ENCODE measurements at places on chromosomes 12 and 14.
A peak's percentile ranks its signal among the peaks of the same experiment; 100 is the strongest.

DNA sequence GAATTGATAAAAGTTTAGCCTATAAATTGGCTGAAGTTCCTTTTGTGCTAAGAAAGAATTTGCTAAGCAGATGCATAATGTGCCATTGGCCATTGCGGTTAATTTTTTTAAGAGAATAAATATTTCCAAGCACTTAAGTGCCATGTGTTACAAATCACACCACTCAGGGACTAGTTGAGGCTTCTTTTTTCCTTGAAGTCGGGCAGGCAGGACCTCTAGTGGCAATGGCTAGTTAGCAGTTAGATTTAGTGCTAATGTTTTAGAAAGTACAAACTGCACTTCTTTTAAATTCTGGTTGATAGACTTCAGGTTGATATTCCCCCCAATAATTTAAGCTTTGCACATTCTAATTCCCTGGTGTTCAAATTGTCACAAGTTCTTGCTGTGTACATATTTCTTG is 294.3 kb downstream of the APAF1 start:
- DNase-seq: peak; percentile 30

DNA sequence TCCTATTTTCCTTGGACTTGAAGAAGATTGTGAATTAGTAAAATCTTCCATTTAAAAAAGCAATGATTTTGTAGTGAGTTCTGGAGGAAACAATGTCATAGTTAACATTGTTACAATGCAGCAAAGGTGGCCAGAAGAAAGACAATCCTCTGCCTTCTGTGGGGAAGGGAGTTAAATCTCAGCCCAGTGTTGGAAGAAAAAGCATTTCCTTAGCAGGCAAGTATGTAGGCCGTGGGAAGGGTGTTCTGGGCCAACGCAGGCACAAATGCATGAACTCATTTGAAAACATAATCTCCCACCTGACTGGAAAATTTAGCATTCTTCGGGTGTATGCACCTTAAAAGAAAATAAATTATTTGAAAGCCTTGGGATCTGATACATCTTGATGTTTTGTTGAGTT is 258.6 kb downstream of the ADAMTS20 start:
- no peak for DNase-seq

DNA sequence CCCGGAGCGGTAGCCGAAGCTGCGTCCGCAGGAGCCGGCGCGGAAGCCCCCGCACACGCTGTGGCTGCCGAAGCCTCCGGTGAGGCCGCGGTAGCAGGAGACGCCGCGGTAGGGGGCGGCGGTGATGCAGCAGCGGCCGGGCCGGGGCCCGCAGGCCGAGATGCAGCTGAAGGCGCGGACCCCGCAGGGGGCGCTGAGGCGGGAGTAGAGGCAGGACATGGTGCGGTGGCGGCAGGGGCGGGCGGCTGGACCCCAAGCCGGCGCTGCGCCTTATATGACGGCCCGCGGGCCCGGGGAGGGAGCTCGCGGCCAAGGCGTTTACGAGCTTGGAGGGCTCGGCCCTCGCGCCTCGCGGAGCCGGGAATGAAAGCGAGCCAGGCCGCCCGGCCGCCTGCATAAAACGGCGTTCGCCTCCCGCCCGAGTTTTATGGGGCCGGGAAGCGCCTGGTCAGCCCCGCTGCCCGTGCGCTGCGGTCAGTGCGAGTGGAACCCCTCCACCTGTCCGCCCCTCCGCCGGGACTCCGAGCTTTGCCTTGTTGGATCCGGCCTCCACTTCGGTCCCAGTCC is 16.0 kb upstream of the KRT86 start:
- DNase-seq: no peak

- DNase-seq: no peak
Measured at GRCh38 chr12:28121899-28122655, 68.2 kb upstream of the CCDC91 start.

DNA sequence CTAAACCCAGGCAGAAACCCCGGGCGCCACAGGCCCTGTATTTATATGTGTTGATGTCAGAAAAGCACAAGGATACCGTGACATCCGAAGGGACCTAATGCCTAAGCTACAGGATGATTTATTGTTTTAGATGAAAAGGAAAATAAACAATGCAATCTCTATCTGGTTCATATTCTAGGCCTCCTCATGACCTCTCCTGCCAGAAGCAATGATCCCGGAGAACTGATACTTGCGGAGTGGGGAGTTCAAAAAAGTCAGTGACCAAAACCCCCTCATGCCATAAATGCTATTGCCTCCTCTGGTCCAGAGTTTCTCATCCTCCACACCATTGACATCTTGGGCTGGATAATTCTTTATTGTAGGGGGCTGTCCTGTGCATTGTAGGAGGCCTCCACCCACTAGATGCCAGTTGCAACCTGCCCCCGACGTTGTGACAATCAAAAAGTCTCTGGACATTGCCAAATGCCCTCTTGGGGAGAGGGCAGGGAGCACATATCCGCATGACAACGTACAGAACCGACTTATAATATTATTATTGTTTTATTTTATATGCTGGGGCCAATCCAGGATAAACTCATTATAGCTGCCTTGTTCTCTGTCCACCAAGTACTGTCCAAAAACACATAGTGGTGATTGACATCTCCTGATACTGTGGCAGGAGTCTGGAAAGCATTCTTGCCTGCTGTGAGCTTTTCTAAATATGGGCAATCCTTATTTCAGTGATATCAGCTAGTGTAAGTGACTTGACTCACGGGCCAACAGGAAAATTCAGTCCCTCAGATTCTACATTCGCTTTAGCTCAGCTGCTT is 1.1 kb upstream of the CSRP2 start:
- DNase-seq: peak; percentile 3

- no peak for DNase-seq
Measured at GRCh38 chr14:95787941-95788340, 74.0 kb upstream of the TCL1A start.

GRCh38 chr12:132771126-132771838 is 9.7 kb upstream of the ANKLE2 start:
- no peak for DNase-seq

- DNase-seq: no peak
Measured at GRCh38 chr12:6724409-6724797, 557 bp downstream of the COPS7A start.

GRCh38 chr14:48473944-48474343 is 798.5 kb upstream of the MDGA2 start:
- DNase-seq: no peak
